ENCODE measurements at places on chromosomes 1 and 21.

DNA sequence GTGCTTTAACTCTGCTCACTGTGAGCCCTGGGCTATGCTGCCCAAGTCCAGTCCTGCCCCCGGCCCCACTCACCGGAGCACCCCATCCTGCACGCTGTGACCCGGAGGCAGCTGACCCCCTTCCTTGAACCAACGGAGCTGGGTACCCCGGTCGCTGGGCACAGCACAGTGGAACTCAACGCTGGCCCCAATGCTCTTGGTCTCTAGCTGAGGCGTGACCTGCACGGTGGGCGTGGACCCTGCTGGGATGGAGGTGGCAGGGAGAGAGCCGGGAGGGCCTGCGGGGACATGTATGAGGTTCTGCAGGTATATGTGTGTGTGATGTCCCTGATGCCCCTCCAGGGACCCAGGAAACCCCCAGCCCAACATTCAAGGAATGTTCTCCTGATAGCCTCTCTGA lies 24.7 kb downstream of the LDLRAD2 start:
- no peak for DNase-seq

DNA sequence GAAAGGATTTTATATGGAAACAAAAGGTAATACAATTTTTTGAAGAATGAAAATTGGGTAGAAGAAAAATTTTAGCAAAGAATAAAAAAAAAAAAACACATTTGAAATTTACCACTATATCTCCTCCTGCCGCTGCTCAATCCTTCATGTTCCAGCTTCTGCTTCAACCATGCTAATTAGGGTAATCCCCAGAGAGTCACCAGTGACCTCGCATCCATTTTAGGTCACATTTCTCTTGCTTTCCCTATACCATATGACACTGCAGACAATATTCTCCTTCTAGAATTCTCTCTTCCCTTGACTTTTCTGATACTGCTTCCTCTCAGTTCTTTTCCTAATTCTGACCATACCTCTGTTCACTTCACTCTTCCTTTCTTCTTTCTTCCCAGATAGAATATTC lies 237.1 kb downstream of the USH2A start:
- no peak for DNase-seq

DNA sequence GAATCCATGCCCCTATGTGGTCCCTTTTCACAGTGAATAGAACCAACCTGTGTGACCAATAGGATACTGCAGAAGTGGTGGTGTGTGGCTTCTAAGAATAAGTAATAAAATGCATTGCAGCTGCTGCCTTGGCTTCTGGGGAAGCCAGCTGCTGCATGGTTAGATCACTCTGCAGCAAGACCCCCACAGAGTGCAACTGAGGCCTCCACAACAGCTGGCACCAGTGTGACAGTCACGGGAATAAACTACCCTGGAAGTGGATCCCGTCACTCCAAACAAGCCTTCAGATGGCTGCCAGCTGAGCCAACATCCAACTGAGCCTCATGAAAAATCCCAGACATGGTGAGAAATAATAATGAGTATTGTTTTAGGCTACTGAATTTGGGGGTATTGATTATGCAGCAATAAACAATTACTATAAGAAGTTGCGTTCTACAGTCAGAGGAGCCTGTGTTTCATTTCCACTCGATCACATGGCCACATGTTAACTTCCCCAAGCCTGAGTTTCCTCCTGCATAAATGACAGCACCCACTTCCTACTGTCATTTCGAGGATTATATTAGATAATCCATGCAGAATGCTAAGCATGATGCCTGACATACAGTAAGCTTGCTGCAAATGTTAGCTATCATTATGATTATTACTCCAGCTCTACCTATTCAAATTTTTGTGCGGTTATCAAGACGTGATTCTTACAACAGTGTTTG lies 20.8 kb upstream of the COG2 start:
- no peak for DNase-seq

GRCh38 chr21:46527801-46528200 lies 69.1 kb downstream of the DIP2A start:
- DNase-seq: no peak

DNA sequence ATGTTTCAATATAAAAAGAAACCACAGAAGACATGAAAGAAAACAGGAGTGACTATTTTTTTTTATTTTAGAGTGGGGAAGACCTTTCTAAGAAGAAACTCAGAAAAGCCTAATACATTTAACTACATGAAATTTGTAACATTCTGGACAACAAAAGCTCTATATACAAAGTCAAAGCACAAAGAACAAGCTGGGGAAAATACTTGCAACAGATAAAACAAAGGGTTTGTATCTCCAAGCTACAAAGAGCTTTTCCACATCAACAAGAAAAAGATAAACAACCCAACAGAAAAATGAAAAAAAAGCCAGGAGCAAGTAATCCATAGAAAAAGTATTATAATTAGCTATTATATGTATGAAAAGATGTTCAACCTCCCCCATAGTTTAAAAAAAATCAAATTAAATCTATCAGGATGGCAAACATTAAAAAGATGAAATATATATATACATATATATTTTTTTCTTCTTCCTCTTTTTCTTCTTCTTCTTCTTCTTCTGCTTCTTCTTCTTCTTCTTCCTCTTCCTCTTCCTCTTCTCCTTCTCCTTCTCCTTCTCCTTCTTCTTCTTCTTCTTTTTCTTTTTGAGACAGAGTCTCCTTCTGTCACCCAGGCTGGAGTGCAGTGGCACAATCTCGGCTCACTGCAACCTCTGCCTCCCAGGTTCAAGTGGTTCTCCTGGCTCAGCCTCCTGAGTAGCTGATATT lies 49.1 kb upstream of the EPS8L3 start:
- DNase-seq: no peak

All from GM12891 (cell line).